ENCODE measurements at places on chromosomes 12 and 14.

DNA sequence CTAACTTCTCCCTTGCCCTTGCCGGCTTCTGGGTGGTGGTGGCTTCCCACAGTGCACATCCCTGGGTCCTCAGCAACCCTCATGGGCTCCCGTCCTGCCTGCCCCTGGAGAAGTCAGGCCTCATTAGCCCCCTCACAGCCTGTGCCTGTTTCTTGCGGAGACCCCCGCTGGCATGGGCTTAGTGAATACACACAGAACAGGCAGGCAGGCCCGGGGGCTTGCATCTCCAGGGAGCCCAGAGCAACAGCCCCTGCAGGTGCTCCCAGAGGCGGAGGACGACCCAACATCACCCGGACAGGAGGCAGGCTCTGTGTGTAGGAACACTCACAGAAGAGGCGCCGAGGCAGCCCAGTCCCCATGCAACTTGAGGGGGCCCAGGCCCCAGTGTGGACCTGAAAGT is 25.1 kb upstream of the FBRSL1 start:
- no peak for DNase-seq

- no peak for DNase-seq
Measured at GRCh38 chr12:22802883-22803630, 178.1 kb downstream of the ETNK1 start.

GRCh38 chr14:23539248-23540140 is 12.1 kb downstream of the ZFHX2 start:
- DNase-seq: peak; percentile 35

- DNase-seq: no peak
Measured at GRCh38 chr12:62913380-62913779, 21.6 kb downstream of the PPM1H start.

- no peak for DNase-seq
Measured at GRCh38 chr12:88893801-88894200, 313.5 kb upstream of the KITLG start.

DNA sequence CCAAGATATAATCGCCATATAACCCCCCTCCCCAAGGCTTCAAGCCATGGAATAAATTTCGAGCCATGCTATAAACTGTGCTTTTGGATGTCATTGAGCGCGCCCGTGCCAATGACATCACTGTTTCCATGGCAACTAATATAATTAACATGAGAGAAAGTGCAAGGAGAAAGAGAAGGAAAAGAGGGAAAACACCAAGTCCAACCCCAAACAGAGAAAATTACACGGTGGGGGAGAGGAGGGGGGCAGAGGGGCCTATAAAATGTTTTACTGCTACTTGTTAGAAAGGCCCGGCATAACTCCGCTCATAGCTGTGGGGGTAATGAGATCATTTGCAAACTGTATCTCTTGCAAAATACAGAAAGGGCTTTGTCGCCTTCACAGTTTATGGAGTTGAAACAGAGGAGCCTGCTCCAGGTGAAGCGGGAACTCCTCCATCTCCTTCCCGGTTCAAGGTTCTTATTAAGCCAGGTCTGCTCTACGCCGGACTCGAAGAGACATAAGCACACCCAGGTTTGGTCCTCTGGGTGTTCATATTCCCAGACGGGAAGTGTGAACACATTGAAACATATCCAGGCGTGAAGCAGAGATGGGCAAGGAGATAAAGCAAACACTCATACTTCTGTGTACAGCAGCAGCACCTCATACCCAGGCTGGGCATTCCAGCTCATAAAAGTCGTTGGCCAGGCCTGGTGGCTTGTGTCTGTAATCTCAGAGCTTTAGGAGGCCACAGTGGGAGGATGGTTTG is 99.1 kb upstream of the MAP1LC3B2 start:
- DNase-seq: no peak

- DNase-seq: no peak
Measured at GRCh38 chr12:63941166-63941800, 96.8 kb downstream of the SRGAP1 start.
